LNCaP clone FGC (cell line): ENCODE measurements at places on chromosomes 13 and 19.
A peak's percentile ranks its signal among the peaks of the same experiment; 100 is the strongest.

- no peak for DNase-seq
Measured at GRCh38 chr13:99332456-99332855, 25.3 kb upstream of the GPR183 start.

DNA sequence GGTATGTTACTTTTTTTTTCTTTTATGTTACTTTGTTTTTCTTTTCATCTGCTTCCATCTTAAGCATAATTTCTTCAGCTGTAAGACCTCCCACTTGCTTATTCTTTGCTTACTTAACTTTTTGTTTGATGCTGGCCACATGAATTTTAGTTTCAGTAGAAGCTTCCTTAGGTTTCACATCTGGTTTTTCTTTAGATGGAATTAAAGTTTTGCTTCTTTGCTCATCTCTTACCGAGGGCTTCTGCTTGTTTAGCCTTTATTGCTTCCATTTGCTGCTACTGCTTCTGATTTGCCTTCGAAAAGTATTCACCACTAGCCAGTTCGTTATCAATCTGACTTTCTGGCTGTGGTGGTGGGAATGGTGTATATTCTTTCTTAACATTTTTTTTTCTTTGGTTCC lies 90.9 kb downstream of the GJA3 start:
- no peak for DNase-seq

DNA sequence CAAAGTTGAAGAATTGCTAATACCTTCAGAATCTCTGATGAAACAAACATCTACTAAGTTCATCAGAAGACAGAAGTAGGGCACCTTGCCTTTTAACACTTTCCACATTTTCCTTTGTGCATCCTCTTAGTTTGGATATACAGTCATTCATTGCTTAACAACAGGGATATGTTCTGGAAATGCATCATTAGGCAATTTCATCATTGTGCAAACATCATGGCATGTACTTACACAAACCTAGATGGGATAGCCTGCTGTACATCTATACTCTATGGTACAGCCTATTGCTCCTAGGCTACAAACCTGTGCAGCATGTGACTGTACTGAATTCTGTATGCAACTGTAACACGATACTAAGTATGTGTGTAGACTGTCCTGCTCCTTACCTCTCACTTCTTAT lies 169.8 kb downstream of the SUCLA2 start:
- DNase-seq = no peak

DNA sequence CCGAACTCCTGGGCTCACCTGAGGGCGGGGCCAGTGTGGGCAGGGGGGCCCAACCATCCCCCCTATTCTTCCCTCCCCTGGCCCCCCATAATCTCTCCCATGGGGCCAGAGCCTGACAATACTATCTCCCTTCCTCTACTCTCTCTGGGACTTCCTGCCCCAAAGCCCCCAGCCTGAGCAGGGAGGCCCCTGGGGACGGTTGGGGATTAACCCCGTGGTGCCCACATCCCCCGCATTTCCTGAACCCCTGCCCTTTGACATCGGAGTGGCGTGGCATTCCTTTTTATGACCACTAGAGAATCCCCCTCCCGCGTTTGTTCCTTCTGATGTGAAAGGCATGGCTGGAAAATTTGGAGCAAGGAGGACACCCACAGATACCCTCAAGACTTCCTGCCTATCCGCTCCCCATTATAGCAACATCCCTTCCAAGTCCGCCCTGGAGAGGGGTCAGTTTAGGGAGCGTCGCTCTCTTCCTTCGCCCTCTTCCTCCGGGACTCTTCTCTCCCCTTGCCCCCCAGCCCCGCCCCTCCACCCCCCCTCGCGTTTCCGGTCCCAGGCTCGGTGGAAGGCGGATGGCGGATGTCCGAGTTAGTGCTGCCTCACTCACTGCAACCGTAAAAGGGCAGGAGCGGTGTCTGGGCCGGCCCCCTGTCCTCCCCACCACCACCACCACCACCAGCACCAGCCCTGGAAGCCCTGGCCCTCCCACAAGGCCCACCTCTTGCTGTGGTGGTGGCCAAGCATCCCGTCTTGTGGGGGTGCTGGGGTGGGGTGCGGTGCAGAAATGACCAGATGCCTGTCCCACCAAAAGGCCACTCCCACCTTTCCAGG lies 1.8 kb downstream of the VASP start:
- no peak for DNase-seq

DNA sequence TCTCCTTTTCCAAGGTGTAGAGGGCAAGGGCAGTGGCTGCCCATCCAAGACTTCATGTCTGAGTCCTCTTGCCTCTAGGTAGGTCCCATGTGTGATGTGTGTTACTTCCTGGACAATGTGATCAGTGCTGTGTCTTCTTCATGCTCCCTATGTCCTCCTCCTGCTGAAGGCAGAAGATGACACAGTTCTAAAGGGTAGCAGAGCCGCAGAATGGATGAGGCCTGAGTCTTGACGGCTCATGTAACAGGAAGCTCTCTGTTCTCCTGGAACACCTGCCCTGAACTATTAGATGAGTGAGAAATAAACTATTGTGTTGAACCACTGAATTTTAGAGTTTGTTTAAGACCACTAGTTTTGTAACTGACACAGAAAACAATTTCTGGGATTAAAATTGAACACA lies 165.9 kb downstream of the NDFIP2 start:
- DNase-seq = no peak

GRCh38 chr19:52453324-52454094 lies at the start of gene ZNF578:
Gene ZNF578 (plus strand): TSS chr19:52453553. CDS start chr19:52501846, 48,293 bp downstream.
- peak; percentile 50 for DNase-seq

DNA sequence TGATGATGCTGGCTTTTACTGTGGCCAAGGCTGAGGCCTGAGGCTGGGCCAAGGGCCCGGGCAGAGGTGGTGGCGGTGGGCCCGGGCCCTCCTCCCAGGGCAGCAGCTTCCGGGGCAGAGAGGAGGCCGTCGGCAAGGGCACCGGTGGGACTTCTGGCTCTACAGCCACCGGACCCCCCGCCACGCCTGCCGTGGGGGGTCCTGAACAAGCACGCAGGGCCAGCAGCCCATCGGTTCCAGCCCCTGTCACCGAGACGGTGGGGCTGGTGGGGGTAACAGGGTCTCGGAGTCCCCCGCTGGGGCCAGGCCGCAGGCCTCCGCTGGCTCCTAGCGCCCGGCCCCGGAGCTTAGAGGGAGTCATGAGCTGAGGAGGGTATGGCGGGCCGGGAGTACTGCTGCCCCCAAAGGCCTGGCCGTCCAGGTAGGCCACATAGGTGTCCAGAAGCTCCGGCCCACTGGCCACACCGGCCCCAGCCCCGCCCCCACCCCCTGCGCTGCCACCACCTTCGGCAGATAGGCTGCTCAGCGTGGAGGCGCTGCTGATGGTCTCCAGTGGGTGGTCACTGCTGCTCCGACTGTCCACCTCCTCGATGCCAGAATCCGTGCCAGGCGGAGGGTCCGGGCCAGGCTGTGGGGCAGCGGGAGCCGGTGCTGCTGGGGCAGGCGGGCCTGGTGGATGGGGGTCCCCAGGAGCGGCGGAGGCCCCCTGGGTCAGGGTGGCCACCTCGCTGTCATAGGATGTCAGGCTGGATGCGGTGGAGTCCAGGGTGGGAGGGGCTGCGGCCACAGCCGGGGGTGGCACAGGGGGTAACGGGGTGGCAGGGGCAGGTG lies 17.3 kb downstream of the C19orf81 start:
- no peak for DNase-seq

GRCh38 chr13:29718694-29719093 lies 123.2 kb upstream of the SLC7A1 start:
- no peak for DNase-seq

DNA sequence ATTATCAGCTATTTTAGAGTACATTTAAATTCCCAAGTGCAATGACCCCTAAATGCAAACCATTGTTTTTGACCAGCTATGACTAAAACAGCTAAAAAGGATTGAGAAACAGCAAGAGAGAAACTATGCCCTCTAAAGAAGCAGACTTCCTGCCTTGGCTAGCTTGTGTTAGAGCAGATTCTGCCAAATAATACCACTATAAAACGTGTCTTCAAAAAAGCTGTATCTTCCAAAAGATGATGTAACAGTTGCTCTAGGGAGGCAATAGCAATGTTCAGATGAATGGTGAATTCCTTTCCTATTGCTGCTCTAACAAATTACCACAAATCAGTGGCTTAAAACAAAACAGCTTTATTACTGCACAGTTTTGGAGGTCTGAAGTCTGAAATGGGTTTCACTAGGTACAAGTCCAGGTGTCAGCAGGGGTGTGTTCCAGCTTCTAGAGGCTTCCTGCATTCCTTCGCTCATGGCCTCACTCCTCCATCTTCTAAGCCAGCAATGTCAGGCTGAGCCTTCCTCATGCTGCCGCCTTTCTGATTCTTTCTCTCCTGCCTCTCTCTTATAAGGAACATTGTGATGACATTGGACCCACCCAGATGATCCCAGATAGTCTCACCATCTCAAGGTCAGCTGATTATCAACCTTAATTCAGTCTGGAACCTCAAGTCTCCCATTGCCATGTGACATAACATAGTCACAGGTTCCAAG lies 84.5 kb downstream of the LRRC63 start:
- no peak for DNase-seq

DNA sequence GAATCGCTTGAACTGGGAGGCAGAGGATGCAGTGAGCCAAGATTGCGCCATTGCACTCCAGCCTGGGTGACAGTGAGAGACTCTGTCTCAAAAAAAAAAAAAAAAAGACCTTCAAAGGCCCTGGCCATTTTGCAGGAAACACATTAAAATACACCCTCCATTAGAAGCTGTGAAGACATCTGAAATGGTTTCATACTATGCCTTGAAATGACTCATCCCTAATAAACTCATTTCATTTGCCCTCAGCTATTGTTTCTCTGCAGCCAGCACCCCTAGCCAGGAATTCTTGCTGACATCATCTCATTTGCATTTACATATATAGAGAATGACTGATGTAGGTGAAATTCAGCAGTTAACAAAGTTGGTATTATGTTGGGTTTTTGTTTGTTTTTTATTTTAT lies 8.7 kb downstream of the EML2 start:
- DNase-seq = no peak

DNA sequence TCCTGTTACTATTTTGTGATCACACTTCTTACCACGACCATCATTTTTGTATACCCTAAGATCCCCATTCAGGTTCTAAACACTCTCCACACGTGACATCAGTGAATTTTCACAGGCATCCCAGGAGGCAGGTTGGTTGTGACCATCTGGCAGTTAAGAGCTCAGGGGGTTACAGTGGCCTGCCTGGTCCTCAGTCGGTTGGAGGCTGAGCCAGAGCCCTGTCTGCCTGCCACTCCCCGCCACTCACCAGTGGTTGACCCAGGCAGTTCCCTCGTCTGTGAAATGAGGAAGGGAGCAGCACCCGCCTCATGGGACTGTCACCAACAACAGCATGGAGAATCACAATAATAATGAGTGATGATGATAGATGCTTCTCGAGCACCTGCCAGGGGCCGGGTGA lies 36.4 kb upstream of the EHD2 start:
- no peak for DNase-seq

DNA sequence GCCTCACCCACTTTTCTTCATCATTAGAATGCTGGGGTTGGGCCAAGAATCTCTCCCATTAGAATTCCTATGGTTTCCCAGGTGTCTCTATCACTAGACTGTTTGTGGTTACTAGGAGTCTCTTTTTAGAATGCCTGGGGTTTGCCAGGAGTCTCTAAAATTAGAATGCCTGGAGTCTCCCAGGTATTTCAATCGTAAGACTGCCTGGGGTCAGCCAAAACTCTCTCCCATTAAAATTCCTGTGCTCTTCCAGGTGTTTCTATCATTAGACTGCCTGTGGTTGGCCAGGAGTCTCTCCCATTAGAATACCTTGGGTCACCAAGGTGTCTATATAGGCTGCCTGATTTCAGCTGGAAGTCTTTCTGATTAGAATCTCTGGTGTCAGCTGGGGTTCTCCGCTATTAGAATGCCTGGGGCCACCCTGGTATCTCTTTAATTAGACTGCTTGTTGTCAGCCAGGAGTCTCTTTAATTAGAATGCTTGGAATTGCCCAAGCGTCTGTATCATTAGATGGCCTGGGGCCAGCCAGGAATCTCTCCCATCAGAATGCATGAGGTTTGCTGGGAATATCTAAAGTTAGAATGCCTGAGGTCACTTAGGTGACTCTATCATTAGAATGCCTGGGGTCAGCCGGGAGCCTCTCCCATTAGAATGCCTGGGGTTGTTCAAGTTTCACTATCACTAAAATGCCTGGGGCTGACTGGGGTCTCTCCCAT lies 1479.2 kb downstream of the UQCRFS1 start:
- no peak for DNase-seq

DNA sequence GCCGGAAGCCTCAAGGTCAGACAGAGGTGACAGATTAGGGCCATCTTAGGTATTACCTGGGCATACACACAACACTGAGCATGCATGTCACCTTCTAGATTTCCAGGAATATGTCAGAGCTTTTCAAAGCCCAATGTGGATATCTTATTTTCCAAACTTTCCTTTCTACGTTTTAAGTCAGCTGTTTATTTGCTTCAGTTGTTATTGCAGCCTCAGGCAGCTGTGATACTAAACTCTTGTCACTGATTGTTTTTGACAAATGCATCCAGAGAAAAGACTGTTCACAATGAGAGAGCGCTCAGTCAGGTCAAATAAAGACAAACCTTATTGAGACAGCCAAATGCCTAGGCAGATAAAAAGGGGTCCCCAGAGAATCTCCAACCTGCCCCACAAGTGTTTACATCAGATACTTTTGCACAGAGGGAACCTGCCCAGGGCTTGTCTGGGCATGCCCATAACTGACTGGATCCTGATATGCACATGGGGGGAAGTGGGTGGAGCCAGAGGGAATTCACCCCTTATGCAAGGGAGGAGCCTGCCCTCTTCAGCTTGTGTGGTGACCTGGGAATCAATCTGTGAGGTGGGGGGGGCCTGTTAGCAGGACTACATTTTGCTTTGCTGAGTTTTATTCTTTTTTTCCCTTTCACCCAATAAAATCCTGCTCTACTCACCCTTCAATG lies 28.5 kb downstream of the MED4 start:
- DNase-seq = no peak

GRCh38 chr19:41321600-41322270 lies 11.8 kb downstream of the CCDC97 start:
- DNase-seq = no peak

GRCh38 chr13:26061947-26062346 lies 10.1 kb upstream of the SHISA2 start:
- no peak for DNase-seq

GRCh38 chr13:51330791-51331190 lies 8.7 kb upstream of the SERPINE3 start:
- no peak for DNase-seq

- DNase-seq = no peak
Measured at GRCh38 chr19:44817725-44818465, 9.0 kb downstream of the BCAM start.

- no peak for DNase-seq
Measured at GRCh38 chr13:75365724-75366173, 116.2 kb downstream of the TBC1D4 start.
